Foreskin keratinocyte (primary cell): ENCODE measurements at places on chromosomes 5 and 9. TPM values are rescaled to one million over a fixed set of nuclear protein-coding genes. Genes with fewer than 3 reads are reported as not detected.

Gene KLF4
- total RNA-seq: 16.0 and 17.6 TPM in 2 replicates

GRCh38 chr5:527646-528628, 3.7 kb upstream of the SLC9A3 start:
- DNase-seq: no peak

DNA sequence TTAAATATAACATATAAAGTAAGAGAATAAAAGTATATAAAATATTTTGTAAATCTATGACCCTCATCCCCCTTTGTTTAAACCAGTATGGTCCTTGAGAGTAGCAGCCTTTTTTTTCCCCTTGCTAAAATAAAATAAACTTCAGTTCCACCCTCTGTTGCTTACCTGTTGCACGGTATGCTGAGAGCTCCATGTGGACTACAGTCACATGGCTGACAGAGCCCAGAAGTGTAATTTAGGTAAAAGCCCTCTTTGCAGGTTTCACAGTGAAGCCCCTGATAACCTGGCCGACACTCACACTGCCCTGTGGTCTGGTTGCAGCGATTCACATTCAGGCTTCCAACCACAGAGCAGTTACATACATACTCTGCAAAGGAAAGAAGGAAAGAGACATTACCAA, 55.1 kb downstream of the MEGF9 start:
- no peak for DNase-seq

DNA sequence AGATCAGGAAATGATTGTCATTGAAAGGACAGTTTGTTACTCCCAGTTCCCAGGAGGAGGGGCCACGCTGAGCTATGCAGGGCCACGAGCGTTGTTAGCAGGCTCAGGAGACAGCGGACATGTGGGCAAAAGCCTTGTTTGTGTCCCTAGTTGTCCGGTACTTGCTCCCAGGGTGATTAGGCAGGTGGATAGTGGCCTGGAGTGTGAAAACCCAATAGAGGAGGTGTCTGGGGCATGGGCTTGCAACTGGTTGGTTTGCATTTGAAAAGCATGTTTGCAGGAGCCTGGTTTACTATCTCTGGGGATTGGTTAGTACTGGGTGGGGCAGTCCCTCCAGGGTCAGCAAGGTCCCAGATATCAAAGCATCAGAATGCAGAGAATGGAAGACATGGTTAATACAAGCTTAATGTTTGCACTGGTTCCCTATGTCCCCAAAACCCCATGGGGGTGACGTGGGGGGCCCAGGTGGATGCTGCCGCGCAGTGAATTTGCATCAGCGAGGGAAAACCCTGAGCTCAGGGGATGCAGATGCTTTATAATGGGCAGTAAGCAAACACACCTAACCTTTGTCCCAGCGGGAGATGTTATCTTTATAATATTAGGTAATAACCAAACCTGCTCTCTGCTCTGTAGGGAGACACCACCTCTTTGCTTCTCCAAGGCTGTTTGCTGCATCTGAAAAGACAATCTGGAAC, 39.7 kb downstream of the ROPN1L start:
- DNase-seq: no peak
